ENCODE measurements at places on chromosomes 1 and 21. TPM values are rescaled to one million over a fixed set of nuclear protein-coding genes. Genes with fewer than 3 reads are reported as not detected.

Gene AKR7A3
- 3.2 TPM for polyA plus RNA-seq

Gene RNU1-2
- 3.2 TPM for polyA plus RNA-seq

Gene AP4B1
- 39.6 TPM for polyA plus RNA-seq

Gene PIGM
- polyA plus RNA-seq: 13.1 TPM

Gene OPRD1
- 1.5 TPM for polyA plus RNA-seq

Gene SAMSN1
- 3.4 TPM for polyA plus RNA-seq

Gene TP73
- 0.55 TPM for polyA plus RNA-seq

Gene FCGR3B
- 0.04 TPM for polyA plus RNA-seq

Gene HSPB7
- 13.2 TPM for polyA plus RNA-seq

Gene TMEM183A
- 58.8 TPM for polyA plus RNA-seq
